GM04504 (cell line): ENCODE measurements at places on chromosomes 5 and 9.

DNA sequence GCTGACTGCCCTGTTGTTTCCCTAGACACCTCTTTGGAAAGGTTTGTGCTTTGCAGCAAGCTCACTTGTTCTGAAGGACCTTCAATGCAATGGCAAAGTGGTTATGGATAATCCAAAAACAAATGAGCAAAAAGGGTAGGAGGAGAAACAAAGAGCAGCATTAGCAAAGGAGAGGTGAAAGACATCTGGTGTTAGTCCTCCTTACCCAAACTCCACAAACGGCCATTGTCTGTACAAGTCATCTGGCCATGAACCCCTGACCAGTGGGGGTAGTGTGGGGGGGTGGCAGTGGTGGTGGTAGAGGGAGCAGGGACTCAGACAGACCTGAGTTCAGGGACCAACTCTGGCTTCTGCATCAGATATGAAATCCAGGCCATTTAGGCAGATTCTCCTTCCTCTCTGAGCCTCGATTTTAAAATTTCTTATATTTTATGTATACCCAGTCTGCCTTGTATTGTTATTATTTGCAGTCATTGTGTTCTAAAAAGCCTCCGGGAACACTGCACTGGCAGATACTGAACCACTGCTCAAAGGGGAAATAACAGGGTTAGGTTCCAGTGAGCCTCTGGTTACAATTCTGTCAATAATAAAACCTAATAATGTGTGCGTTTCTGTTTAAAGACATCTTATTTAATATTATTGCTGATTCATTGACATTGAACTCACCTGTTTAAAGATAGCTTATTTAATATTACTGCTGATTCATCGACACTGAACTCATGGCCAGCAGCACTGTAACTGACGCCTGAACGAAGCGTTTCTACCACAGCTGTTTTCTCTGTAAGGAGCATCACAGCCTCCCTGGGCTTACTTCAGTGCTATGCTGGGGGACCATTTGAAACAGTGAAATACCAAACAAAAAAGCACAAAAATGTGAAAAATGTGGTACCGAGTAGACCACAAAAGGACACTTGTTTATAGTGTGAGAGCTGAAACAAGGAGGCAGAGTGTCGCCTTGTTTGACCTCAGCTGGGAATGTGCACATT is 156.0 kb downstream of the SEC61B start:
- DNase-seq, result no peak

DNA sequence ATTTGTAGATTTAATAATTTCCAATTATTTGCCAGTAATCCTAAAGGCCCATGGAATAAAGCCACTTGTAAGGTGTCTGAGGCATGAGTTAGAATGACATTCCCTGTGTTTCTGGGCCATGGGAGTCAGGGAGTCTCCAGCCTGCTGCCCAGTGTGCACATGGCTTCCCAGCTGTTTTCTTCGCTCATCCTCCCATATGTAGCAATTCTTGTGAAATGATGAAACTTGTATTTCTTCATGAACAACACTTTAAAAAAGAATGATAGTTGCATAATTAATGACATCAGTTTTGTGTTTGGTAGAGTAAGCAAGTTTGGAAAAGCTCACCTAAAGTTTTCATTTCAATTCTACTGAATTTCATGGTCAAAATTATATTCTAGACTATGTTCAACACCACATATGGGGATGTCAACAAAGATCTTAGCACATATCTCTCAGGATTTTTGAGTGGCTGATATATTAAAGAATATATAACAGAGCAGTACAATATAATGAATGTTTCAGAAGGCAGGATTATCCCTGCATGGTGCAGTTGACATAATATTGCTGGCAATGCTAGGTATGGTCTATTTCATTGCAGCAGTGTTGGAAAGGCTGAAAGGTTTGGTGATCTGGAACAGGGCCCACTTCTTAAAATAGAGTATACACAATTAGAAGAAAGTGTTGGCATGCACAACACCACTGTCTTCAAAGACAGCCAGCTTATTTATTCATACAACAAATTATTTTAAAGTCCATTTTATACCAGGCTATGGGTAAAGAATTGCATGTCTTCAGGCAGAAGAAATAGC is 44.7 kb downstream of the GRIN3A start:
- DNase-seq, result no peak

- DNase-seq, result no peak
These were observed 167.0 kb upstream of the FBXL17 start for GRCh38 chr5:108548684-108549596.

DNA sequence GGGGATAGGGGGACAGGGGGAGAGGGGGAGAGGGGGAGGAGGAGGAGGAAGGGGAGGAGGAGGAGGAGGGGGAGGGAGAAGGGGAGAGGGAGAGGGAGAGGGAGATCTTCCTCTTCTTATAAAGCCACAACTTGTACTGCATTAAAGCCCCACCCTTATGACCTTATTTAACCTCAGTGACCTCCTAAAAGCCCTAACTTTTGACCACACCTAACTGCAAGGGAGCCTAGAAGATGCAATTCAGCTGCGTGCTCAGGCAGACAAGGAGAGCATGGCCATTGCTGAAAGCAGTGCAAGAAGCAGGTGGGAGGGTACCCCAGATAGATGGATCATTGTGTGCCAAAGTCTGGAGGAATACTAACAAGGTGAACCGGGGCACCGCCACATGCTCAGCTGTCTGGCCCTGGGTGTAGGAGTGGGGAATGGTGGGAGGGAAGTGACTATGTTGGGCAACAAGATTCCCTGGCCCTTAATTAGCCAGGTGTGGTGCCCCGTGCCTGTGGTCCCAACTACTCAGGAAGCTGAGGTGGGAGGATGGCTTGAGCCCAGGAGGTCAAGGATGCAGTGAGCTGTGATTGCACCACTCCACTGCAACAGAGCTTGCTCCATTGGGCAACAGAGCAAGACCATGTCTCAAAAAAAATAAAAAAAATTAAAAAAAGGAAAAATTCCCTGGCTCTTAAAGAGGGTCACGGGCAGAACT is 125.4 kb upstream of the BOD1 start:
- no peak for DNase-seq

DNA sequence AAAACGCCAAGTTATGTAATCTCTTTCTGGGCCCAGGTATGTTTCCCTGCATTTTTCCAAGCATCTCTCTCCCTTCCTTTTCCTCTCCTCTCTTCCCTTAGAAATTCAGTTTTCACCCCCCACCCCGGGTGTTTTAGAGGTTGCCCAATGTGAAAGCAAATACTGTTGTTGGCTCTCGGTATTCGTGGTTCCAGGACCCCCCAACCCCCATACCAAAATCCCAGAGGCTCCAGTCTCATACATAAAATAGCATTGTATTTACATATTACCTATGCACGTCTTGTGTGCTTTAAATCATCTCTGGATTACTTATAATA is 48.8 kb downstream of the ACER2 start:
- no peak for DNase-seq

DNA sequence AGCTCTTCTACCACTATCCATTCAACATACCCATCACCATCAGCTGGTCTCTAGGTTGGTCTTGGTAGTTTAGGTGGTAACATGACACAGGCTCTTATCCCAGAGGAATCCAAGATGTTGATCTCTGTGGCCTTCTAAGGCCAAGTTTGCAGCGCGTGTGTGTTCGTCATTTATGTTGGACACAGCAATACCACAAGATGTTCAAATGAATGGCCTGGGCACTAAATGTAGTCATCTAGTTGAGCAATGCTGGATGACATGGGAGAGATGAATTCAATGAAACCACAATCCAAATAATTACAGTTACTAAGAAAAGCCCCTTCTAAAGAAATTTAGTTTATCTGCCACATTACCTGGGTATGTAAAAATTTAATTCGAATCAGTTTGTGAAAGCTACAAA is 292.4 kb downstream of the MRPS30 start:
- no peak for DNase-seq

GRCh38 chr5:929596-929995 is 36.9 kb downstream of the TRIP13 start:
- no peak for DNase-seq

GRCh38 chr5:74241751-74242140 is 398.8 kb downstream of the ENC1 start:
- DNase-seq, result peak; percentile 24

GRCh38 chr9:12813960-12814876 is 39.4 kb downstream of the LURAP1L start:
- DNase-seq, result peak; percentile 98

GRCh38 chr5:103962023-103962422 is 399.4 kb upstream of the NUDT12 start:
- no peak for DNase-seq

GRCh38 chr5:6773342-6774035 is 60.3 kb downstream of the TENT4A start:
- DNase-seq, result no peak

GRCh38 chr5:56900858-56901578 is 8.4 kb upstream of the SETD9 start:
- peak; percentile 14 for DNase-seq

DNA sequence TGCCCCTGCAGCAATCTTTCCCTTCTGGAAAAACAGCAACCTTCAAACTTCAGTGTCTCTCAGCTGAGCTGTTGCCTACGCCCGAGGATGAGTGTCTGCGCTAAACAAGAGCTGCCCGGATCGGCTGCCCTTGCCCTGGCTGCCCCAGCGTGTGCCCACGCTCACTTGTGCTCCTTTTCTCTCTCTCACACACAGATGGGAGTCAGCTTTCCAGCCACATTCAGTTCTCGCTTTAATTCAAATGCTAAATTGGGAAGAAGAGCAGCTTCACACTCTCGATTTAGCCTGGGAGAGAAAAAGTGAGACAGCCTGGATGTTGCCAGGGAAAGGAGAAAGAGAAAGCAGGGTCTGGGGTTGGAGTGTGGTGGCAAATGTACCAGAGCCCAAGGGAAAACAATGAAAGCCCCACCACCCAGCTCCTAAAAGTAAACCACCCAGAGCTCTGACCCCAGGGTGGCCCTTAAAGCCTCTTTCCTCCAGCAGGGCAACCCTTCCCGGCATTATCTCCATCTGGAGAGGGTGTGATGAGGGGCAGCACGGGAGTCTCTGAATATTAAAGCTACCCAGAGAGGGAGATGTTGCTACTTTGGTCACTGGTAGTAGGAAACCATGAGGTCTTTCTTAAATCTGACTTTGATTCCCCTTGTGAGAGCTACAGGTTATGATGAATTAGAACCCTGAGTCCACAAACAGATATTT is 9.9 kb upstream of the EGR1 start:
- DNase-seq, result no peak

DNA sequence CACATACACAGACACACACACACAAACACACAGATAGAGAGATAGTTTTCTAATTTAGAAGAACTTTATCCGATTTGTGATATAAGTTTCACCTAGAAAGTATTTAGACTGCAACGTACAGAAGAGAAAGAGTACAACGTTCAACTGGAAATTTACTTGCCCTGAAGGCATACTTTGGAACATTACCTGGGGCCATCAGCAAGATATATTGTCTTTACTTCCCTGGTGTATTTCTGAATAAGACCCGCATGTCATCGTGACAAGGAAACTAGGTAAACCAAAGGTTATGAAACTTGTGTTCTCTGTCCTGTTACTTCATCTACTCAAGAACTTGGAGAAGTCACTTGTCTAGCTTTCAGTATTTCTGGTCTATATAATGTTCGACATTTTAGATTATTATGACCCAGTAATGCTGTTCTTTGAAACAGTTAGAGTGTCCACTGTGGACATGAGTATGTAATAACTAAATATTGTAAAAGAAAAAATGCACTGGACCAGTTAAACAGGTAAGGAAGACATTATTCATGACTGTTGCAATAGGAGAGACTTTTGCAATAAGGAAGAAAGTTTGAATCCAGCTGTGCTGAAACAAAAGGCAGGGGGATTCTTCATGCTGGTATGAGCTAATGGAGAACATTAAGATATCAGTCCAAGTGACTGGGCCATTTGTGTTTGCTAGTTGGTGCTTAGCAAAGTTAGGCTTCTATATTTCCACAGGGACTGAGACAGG is 1791.1 kb downstream of the MAT2B start:
- no peak for DNase-seq

- DNase-seq, result no peak
These were observed 281.5 kb upstream of the SLC24A2 start for GRCh38 chr9:20070336-20070735.

DNA sequence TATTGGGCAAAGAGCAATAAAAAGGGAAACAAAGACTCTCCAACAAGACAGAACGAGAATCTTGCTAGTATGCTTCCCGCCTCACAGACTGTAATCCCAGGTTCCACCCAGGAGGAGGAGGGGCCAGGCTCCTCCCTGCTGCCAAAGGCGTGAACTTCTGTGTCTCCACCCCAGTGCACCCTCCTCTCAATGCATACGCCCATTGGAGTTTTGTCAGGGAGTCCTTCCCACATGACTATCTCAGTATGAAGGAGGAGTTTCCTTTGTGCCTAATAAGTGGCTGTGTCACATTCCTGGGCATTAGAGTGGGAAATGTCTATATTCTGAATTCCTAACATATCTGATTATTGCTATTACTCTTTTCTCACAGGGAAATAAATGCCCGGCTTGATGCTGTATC is 106.4 kb upstream of the DHFR start:
- DNase-seq, result no peak

DNA sequence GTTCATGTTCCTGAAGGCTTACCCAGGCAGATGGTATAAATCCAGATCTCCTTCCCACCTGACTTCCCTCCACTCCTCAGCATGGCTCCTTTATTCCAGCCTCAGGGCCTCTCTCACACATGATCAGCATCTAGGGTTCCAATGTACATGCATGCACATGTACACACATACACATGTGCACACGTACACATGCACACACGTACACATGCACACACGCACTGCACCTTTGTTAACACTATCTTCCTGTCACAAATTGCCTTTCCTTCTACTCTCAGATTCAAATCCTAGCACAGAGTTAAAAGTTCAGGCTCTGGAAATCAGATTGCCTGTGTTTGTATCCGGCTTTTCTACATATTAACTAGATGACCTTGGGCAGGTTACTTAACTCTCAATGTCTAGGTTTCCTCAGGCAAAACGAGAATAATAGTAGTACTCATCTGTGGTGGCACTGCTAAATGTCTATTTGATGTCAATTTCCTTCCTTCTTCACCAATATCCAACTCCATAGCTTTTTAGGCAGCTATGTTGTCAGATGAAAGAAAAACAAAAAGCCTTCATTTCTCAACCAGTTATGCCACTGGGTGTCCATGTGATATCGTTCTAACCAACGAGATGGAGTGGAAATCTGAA is 12.8 kb upstream of the SELENOP start:
- DNase-seq, result no peak

DNA sequence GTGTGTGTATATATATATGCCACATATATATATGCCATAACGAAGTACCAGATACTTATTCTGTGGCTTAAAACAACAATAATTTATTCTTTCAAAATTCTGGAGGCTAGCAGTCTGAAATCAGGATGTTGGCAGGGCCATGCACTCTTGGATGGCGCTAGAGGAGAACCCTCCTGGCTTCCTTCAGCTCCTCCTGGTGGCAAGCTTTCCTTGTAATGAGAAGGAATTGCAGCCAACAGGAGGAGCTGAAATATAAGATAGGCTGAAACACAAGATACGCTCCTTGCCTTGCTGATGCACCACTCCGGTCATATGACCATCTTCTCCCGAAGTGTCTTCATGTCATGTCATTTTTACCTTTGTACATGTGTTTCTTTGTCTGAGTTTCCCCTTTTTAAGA is 368.1 kb upstream of the CTNND2 start:
- no peak for DNase-seq
